ENCODE measurements at places on chromosomes 7 and 10.
A peak's percentile ranks its signal among the peaks of the same experiment; 100 is the strongest.

DNA sequence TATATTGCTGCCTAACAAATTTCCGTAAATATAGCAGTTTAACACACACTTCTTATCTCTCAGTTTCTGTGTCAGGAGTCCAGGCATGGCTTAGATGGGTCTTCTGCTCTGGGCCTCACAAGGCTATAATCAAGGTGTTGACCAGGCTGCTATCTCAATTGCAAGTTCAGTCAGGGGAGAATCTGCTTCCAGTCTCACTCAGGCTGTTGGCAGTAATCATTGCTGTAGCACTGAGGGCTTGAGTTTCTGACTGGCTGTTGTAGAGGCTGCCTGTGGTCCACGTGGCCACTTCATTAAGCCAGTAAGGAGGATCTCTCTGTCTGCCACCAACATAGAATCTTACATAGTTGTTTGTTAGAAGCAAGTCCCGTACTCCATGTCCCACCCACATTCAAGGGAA is 138.4 kb downstream of the ST7 start:
- no peak for DNase-seq

- no peak for DNase-seq
Measured at GRCh38 chr10:95225136-95225535, 31.1 kb downstream of the ACSM6 start.

- no peak for DNase-seq
Measured at GRCh38 chr7:7354674-7355073, 172.3 kb downstream of the C1GALT1 start.

DNA sequence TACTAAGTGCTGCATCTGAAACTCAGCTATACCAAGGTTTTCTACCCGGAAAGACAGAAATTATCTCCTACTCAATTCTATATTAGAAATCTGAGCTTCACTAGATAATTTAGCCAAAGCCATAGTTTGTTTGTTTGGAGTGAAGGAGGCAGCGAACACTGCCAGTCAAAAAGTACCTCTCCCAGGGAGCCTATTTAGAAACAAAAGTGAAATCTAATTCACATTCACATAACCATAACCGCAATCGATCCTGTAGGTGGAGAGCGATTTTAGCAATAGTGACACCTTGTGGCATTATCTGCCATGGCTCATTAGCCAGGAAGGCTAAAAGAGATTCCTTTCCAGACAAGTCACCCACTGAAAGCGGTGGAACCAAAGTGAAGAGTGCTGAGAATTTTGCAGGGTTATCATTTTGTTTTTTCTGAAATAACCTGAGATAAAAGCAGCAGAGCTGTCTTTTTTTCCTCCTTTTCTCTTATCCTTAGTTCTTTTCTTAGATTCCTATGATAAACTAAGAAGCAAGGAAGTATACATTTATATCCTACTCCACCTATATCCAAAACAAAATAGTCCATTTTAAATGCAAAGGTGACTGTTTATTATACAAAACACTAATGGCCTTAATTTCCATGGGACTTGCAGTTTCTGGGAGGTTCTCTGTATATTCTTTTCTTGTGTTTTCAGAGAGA is 83.7 kb upstream of the BET1 start:
- peak; percentile 10 for DNase-seq

DNA sequence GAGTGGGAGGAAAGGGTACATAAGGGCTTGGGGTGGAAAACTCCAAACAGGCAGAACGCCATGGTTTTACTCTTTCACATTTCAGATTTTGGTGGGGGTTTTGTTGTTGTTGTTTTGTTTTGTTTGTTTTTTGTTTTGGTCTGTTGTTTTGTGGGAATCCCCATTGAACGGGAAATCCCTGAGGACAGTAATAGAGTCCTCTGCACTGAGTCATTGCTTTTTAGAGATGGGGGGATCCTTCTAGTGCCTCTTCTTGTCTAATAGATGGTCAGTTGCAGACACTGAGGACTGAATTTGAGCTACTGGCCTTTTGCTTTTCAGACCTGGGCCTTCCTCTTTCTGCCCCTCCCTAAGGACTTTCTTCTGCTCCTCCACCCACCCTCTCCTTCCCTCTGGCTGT is 20.0 kb downstream of the TRPV5 start:
- DNase-seq: no peak

GRCh38 chr7:128116740-128117139 is 85.5 kb upstream of the LRRC4 start:
- no peak for DNase-seq

GRCh38 chr10:60948851-60949250 is 4.9 kb upstream of the RHOBTB1 start:
- DNase-seq: no peak

DNA sequence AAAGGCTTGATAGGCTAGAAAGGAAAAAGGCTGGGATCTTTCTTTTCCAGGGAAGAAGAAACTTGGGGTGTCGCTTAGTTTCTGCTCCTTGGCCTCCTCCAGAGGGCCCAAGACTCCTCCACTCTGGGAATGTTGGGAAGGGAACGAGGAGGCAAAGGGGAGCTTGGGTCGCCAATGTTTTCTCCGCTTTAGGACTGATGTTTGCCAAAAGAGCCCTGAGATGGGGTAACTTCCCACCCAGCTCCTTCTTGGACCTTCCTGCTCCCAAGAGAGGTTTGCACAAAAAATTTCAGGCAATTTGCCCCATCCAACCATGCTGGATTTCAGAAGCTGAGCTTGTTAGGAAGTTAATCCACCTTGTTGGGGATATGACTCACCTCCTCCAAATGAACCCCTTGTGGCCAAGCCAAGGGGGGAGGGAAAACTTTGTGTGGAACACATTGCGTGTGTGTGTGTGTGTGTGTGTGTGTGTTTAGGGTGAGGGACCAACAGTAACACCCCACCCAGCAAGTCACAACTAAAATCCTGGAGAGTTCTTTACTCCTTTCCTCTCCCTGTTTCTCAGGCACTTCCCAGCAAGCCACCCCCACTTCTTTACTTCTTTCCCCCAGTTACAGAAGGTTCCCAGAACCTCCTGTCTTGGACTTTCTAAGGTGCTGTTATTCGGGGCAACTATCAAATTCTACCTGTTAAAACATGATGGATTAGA is 8.7 kb upstream of the HOXA2 start:
- DNase-seq: no peak

All from activated CD4-positive, alpha-beta T cell treated with anti-CD3 and anti-CD28 coated beads, Interleukin-2, amount 50 U/mL, for 1 hour (primary cell).